Fibroblast of skin of right quadriceps (primary cell): ENCODE measurements at places on chromosomes 5 and 9.

DNA sequence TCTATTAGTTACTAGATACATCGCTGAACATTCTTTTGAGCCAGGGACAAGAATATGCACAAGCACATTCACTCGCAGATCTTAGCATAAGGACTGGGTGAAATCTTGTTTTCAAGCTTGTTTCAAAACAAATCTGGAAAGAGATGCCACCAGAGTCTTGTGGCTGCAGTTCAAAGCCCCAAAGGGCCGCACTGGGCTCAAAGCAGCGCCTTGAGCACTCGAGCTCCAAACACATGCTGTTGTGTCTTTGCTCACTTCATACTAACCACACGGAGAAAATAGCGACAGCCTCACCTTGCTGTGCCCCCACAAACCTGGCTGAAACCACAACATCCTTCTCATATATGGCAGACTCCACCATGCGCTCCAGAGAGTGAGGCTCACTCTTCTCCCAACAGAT, 34.2 kb upstream of the IL7R start:
- no peak for DNase-seq

DNA sequence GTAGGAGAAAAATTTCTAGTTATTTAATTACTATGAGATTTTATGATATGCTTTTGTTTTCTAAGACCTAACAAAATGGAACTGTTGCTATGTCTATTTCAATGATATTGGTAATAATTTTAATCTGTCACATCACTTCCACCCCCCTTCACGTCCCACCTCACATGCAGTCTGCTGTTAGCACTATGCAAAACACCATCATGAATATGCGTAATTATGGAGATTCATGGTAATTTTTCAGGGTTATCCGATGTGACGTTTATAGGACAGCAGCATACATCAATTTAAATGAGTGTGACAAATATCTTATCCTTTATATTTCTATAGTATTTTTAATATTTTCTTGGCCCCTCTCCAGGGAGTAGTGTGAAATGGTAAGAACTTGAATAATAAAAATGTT, 283.8 kb upstream of the TMEM161B start:
- no peak for DNase-seq

GRCh38 chr9:81145331-81145963, 543.9 kb downstream of the TLE1 start:
- no peak for DNase-seq

DNA sequence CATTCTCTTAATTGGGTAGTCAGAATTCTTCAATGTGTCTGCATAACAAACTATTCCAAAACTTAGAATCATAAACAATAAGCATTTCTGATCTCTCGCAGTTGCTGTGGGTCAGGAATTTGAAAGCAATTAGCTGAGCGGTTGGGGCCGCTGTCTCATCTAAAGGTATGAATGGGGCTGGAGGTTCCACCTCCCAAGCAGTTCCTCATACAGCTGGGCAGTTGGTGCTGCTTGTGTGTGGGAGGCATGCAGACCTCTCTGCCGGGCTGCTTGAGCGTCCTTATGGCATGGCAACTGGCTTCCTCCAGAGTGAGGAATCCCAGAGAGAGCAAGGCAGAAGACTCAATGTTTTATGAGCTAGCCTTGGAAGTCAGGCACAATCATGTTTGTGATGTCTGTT, 30.2 kb upstream of the SEMA4D start:
- DNase-seq: no peak

DNA sequence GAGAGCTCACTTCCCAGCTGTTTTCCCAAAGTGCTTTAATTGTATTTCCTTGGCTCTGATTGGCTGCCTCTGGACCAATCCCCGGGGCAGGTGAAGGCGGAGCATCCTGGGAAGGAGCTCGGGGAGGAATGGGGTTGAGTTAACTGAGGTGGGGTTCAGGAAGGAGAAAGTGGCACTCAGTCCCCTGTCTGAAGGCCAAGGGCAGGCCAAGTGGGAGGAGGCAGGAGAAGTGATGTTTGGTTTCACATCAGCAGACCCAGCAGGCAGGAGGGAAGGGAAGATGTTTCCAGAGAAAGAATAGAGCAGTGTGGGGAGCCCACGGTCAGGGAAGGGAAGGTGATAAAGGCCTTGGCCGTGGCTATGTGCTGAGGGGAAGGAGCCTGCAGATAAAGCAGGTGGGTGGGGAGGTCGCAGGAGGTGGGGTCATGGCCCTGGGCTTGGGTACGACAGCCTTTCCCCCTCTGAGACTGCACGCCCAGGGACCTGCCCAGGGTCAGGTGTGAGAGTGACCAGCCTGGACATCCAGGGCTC, 3.1 kb downstream of the TSPAN17 start:
- no peak for DNase-seq

DNA sequence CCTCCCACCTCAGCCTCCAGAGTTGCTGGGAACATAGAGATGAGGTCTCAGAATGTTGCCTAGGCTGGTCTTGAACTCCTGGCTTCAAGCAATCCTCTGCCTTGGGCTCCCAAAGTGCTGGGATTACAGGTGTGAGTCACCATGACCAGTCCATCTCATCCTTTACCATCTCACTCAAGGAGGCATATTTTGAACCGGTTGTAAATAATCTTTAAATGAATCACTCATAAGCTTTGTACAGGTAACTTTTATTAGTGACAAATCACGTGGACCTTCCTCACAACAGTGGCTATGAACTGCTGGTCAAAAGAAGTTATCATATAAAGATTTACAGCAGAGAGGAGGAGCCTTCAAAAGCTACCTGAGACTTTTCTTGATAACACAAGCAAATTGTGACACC, 70.7 kb downstream of the RFK start:
- DNase-seq: no peak

DNA sequence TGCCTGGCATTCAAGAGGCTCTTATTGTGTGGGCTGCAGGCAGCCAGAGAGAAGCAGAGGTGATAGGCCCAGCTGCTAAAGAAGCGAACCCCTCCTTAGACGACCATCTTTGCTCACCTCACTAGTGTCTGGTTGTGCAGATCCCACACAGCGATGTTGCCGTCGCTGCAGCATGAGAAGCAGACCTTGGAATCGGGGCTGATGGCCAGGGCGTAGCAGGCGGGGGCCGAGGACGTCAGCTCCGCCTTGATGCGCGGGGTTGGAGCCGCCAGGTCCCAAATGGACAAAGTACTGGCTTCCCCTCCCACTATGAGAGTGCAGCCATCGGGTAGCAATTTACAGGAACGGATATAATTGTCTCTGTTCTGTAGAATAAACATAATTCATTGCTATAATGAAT, 98.7 kb downstream of the TLE1 start:
- DNase-seq: no peak

GRCh38 chr9:126666155-126666803, 52.6 kb downstream of the LMX1B start:
- DNase-seq: no peak

GRCh38 chr9:7315746-7316145, 483.8 kb downstream of the DMAC1 start:
- peak; percentile 66 for DNase-seq
